Trophoblast cell (in vitro differentiated cells and primary cell): ENCODE measurements at places on chromosomes 7 and 10.

GRCh38 chr10:22229802-22230157 is 12.0 kb upstream of the EBLN1 start:
- DNase-seq: no peak

DNA sequence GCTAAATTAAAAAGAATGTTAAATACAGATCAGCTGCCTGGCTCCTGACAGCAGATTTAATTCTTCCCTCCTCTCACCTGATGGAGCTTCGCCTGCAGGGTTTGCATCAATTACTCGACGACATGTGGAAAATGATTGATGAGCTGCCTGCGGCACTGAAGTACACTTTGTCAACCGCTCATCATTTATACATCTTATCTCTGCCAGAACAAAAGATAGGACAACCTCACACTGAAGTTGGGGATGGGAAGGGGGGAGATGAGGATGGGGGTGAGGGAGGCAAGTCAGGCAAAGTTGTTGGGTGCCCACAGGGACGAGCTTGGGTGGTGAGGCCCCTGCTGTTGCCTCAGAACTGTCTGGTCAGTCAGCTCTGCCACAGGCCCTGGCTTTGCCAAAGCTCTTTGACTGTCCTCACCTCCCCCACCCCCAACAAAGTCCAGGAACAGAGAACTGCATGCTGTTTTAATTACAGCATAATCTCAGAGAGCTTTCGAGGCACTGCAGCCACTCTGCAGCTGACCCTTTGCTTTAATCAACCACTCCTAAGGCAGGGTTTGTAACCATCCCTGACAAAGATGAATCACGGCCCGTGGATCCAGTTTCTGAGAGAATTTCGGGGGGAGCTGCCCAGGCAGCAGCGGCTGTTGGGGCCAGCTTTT is 702.3 kb downstream of the LRMDA start:
- no peak for DNase-seq

- DNase-seq: no peak
These were observed 5.9 kb upstream of the NUP42 start for GRCh38 chr7:23175938-23176337.

DNA sequence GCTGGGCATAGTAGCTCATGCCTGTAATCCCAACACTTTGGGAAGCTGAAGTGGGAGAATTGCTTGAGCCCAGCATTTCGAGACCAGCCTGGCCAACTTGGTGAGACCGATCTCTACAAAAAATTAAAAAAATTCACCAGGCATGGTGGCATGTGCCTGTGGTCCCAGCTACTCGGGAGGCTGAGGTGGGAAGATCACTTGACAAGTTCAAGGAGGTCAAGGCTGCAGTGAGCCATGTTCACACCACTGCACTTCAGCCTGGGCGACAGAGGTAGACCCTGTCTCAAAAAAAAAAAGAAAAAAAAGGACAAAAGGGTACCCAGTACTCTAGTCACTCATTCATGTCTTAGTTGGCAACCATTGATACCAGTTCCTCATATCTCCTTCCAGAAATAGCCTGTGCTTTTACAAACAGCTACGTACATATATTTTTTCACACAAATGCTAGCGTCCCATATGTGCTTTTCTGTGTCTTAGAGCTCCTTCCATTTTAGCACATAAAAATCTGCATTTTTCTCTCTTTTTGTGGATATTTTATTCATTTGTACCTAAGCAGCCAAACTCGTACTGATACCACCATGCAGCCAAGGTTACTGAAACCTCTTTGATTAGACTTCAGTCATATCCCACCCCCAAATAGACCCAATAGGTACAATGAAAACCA is 5.5 kb downstream of the ABCC2 start:
- DNase-seq: no peak

- DNase-seq: peak; percentile 29
These were observed 21.6 kb downstream of the KIFBP start for GRCh38 chr10:69010151-69010640.

GRCh38 chr7:6012355-6013104 is 3.5 kb downstream of the AIMP2 start:
- DNase-seq: peak; percentile 80

DNA sequence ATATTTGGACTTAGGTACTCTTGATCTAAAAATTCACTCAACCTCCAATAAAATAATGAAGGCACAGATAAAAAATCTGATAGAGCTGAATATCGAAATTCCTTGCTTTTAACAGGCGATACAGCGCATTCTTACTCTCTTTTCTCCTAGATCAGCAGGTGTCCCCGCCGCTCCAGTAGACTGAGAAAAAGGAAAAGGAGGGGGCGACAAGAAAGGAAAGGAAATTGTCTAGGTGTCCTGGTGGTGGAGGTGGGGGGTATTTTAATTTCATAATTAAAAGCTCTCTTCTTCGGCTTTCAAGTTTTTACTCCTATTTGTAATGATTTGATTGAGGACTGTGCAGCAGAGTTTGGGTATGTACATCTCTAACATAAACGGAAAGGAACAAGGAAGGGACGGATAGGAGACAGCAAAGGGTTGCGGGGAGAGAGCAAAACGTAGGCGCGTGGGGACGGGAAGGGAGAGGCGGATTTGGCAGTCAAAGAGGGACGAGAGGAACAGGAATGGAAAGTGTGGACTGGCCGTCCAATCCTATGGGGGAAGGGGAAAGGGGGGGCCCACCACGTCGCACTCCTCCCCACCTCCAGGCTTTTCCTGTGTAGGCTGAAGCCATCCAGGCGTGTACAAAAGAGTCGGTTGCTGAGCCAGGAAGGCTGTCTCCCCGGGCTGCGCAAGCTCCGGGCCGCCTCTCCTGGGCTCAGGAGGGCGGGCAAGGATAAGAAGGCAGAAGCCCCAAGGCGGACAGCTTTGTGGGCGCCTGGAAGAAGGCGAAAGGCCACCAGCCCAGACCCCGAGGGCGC is 875 bp upstream of the HECTD2 start:
- DNase-seq: no peak

- DNase-seq: no peak
These were observed 59.5 kb downstream of the SIRT1 start for GRCh38 chr10:67943917-67944316.

DNA sequence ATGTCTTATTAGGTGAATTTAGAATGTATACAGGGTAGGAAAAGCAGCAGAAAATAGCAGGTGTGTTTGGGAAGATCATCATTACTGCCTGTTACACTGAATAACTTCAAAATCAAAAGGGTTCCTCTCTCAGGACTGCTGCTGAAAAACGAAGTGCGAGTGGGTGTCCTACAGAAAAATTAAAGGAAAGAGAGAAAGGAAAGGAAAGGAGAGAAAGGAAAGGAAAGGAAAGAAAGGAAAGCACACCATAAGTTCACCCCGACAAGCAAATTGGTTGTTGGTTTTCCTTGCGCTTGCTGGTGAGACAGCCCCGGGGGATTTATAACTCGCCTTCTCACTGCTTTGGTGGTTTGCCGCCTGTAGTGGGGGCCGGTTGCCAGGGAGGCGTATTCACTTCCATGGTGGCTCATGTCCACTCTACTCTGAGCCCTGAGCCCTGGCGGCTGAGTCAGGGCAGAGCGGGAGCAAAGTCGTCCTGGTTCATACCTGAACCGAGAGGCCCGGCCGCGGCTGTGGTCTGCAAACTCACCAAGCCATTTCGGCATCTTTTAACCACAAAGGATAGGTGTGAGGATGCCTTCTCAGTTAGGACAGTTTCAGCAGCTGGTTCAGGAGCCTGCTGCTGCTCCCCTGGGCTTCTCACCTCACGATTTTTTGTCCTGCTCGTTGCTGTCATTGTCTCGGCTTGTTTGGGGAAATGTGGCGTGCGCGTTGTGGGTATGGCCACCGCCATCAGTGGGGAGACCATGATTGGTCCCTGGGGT is 26.1 kb downstream of the INPP5A start:
- peak; percentile 18 for DNase-seq

GRCh38 chr7:102115931-102116330 is 170.7 kb upstream of the SH2B2 start:
- DNase-seq: no peak

GRCh38 chr7:2640846-2641316 is 9.1 kb downstream of the TTYH3 start:
- no peak for DNase-seq

DNA sequence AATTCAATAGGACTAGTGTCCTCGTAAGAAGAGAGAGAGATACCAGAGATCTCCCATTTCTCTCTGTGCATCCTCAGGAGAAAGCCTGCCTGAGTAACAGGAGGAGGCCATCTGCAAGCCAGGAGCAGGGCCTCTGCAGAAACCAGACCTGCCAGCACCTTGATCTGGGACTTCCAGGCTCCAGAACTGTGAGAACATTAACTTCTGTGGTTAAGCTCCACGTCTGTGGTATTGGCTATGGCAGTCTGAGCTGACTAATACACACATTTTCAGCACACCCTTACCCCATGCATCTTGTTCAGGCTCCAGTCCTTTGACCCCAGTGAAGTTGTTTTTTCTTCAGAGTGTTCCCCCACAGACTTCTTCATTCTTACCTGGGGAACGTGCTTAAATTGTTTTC is 3.1 kb upstream of the CRTAC1 start:
- no peak for DNase-seq

DNA sequence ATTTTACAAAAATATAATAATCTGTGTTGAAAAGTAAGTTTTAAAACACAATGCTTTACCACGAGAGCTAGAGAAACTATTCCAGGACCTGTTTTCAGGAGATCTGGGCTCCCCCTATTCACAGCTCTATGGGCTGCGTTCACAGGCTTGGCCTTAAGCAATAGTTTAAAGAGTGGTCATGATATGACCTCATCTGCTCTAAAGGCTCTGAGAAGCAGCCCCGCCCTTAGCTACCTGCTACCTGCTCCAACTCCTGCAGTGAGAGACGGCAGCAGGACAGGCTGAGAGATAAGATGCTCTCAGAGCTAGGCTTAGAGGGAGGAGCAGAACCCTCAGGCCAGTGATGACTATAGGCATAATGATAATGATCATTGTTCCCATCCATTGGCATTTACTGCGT is 12.6 kb downstream of the ALOX5 start:
- no peak for DNase-seq

GRCh38 chr10:86678999-86679792 is 10.9 kb downstream of the LDB3 start:
- no peak for DNase-seq

- no peak for DNase-seq
These were observed 31.7 kb downstream of the ABCC2 start for GRCh38 chr10:99814143-99814542.
